ENCODE measurements at places on chromosomes 5 and 9.

- no peak for DNase-seq
Observed at GRCh38 chr5:147050172-147050571, 171.6 kb upstream of the PPP2R2B start.

DNA sequence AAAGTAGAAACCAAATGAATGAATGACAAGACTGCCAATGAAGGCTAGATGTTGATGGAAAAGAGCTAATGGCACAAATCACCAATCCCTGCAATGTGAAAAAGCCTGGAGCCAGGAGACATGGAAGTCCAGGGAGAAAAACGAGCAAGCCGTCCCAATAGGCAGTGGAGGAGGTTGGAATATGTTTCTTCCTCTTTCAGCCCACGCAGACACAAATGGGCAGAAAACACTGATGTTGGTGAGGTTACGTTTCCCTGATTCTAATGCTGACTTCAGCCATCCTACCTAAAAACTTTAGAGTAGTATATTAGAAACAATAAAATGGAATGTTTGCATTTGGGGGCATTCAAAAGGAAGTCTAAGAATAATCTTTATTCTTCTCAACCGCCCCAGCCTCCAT lies 23.9 kb upstream of the KIF2A start:
- no peak for DNase-seq

GRCh38 chr9:87499424-87500017 lies 1.9 kb downstream of the DAPK1 start:
- DNase-seq = no peak

- peak; percentile 37 for DNase-seq
Observed at GRCh38 chr9:110143950-110144545, 63.9 kb downstream of the C9orf152 start.

DNA sequence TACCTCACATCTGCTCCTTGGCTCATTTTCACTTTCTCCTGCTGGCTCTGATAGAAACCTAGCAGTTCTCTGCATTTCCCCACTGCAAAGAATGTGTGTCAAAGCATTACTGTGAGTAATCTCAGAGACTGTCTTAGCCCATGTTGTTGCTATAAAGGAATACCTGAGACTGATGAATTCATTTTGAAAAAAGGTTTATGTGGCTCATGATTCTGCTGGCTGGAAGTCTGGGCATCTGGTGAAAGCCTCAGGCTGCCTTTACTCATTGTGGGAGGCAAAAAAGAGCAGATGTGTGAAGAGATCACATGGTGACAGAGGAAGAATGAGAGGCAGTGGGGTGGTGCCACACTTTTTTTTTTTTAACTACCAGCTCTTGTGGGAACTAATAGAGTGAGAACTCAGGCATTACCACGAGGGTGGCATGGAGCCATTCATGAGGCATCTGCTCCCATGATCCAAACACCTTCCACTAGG lies 191.6 kb upstream of the CTNND2 start:
- DNase-seq = no peak

- DNase-seq = no peak
Observed at GRCh38 chr9:27451207-27451797, 72.8 kb upstream of the IFNK start.

- DNase-seq = no peak
Observed at GRCh38 chr9:118635416-118635815, 733.8 kb downstream of the BRINP1 start.

GRCh38 chr5:153598099-153598498 lies 107.6 kb downstream of the GRIA1 start:
- no peak for DNase-seq

DNA sequence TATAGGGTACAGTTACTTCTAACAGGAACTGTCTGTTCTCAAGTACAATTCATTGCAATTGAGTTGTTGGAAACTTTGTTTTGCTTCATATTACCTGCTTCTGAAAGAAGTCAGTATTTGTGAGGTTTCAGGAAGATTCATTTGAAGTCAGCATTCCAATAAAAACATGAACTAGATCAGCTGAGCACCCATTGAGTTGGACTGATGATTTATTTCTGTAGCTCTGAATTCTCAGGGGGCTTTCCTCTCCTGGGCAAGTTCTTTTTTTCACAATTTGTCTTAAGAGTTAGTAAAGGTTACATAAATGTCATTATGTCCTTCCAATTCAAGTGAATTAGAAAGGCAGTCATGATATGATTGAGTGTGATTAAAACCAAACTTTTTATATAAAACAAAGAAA lies 16.2 kb upstream of the KIF2A start:
- no peak for DNase-seq

DNA sequence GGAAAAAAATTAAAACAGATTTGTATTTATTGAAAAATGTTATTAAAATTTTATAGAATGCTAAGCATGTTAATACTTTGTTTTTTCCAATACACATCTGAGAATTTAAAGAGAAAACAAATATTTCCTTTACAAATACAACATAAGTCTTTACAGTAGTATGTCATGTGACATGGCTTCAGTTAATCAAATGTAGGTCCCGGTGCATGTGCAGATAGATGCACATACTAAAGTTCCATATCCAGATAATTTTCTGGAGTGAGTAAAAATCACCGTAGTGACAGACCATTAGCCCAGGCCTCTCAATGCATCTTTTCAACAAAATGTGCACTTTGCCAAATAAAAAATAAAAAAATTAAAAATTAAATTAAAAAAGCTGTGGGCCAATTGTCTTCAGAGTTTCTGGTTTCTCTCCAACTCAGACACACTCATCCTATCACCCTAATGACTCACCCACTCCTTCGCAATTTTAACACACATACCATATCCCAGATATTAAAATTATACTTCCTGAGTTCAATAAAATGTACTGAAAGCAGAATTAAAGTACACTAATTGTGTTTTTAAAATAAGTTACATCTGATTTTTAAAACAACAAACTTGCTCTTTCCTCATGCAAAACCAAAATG lies 508.1 kb downstream of the NR2F1-AS1 start:
- no peak for DNase-seq

DNA sequence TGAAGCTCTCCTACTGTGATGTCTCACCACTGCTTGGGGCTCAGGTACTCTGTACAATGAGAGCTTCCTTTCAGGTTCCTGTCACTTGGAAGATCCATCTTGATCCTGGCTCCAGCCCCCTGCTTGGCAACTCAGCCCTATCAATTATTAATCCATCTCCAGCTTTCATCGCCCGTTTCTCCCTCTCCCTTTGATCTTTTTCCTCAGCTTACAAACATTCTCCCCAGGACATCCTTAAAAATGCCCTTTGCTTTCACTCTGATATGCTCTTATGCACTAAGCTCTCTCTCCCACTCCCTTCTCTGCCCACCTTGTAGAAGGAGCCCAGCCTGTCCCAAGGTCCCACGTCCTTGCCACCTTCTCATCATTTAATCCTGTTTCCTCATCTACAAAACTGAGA lies 109.0 kb downstream of the FRMD3 start:
- no peak for DNase-seq
